ENCODE measurements at places on chromosomes 16 and 17.
A peak's percentile ranks its signal among the peaks of the same experiment; 100 is the strongest.

- no peak for DNase-seq
Measured at GRCh38 chr17:61250335-61250890, 149.2 kb upstream of the TBX2 start.

- DNase-seq = no peak
Measured at GRCh38 chr16:29906520-29907244, 6.4 kb downstream of the ASPHD1 start.

DNA sequence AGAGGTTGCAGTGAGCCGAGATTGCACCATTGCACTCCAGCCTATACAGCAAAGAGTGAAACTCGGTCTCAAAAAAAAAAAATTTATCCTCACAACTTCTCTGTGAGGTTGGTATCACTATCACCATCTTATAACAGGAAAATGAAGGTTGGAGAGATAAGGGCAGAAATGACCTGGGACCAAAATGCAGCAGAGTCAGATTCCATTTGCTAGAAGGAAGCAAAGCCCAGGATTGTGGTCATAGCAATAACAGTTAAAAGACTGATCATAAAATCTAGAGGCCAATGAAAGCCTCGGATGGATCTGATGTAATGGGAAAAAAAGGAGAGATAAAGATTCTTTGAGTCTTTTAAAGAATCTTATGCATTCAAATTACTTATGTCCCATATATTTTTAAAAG is 69.6 kb upstream of the TEKT1 start:
- no peak for DNase-seq

- DNase-seq = no peak
Measured at GRCh38 chr17:78915872-78916632, 9.1 kb downstream of the TIMP2 start.

- no peak for DNase-seq
Measured at GRCh38 chr17:6554871-6555330, 1.5 kb downstream of the PITPNM3 start.

DNA sequence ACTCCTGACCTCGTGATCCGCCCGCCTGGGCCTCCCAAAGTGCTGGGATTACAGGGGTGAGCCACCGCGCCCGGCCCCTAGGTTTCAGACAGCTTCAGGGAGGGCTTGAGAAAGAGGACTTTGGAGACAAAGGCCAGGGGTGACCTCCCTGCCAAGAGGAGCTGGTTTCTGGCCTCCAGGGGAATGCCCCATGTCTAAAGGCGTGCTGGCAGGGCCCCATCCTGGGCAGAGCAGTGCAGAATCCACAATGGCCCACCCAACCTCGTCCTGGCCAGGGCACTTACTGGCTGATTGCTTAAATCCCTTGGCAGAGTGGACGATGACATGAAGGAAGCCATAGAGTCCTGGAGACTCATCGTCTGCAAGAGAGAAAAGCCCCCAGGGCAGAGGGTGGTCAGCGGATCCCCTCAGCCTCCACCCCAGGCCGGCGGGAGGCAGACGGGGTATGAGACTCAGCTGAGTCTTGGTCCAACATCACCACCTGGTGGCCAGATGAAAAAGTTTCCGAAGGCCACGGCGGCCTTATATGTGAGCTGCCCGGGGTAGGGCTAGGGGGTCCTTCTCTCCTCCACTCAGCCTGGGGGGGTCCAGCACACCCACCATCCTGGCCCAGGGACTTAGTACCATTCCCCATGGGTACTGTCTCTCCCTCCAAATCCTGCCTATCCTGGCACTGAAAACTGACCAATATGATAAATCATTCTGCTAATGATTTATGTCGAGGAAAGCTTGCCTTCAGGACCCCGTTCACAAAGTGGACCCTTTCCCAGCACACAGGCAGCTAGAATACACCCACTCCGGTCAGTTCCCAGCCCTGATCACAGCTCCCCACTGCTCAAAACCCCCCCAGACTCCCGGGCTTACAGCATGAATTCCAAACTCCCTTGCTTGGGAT is 59.1 kb downstream of the TIMM22 start:
- DNase-seq = peak; percentile 28

DNA sequence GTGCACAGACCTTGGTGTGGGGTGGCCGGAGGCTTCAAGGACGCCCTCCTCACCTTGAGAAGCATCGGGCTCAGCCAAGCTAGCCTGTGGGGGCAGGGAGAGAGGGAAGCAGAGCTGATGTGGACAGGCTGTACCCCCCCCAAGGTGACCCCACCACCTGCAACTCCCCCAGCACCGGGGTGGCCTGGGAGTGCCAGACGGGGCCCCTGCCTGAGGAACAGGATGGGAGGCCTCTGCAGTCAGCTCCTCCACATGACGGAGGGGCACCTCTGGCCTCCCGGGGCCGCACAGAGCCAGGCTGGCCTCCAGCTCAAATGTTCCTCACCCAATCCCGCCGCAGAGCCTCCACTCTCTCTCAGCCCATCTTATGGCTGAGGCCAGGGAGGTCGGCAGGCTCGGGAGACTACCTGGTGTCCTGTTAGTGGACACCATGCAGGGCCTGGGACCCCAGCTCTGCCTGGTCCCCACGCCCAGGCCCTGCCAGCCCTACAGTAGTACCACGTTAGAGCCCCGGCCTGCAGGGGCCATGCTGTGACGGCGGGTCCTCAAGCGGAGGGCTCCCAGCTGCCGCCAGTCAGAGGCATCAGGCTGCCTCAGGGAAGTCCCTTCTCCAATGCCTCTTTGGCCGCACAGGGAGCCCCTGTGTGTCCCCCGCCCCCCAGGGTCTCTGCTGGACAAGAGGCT is 19.4 kb upstream of the SLC38A10 start:
- no peak for DNase-seq

GRCh38 chr17:3985846-3986245 is 21.6 kb upstream of the ATP2A3 start:
- DNase-seq = no peak

- DNase-seq = no peak
Measured at GRCh38 chr16:15593235-15593634, 49.7 kb downstream of the MARF1 start.

DNA sequence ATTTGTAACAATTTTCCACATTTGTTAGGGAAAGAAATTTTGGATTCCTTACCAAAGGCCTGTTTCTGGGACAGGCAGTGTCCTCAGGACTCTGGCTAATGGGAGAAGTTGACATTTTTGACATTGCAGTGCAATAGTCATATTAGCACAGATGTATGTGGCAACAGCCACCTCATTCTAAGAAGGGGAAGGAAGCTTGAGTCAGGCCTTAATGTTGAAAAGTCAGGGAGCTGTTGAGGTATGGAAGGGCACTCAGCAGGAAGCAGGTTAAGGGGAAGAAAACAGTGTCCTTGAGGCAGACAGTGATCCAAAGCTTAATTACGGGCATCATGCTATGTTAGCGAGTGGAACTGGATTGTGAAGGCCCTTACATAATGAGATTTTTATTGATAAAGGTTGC is 20.9 kb downstream of the AKTIP start:
- no peak for DNase-seq

- DNase-seq = no peak
Measured at GRCh38 chr17:65503557-65503956, 57.9 kb downstream of the AXIN2 start.

GRCh38 chr17:61507383-61508066 is 55.3 kb downstream of the TBX4 start:
- DNase-seq = no peak

DNA sequence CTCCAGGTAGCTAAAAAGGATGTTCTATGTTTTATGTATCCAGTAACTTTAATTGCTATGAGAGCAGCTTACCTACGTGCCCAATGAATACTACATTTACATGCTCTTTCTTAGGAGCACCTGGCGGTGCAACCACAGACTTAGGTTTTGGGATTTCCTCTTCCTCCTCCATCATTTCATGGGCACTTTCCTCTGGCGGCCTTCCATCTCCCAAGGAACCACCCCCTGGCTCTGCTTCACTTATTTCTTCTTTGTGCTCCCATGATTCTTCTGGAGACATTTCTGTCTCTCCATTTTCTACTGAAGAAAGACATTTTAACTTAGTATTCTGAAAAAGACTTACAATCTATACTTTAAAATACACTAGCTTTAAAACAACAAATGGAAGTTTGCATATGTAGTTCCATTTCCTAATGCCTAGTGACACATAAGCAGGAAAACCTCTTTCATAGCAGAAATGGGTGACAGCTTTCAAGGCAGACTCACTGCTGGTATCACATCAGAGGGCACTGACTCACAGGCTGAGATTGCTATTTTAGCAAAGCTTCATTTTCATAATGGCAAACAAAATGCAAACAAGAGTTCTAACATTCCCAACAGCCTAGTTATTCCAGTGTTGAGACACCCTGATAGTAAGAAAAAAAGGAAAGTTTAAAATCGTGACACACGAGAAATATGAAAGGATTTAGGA is 19.1 kb downstream of the GSPT1 start:
- no peak for DNase-seq

- no peak for DNase-seq
Measured at GRCh38 chr17:64938290-64938689, 19.0 kb upstream of the LRRC37A3 start.

- DNase-seq = no peak
Measured at GRCh38 chr17:4837471-4838308, 4.5 kb downstream of the MINK1 start.

DNA sequence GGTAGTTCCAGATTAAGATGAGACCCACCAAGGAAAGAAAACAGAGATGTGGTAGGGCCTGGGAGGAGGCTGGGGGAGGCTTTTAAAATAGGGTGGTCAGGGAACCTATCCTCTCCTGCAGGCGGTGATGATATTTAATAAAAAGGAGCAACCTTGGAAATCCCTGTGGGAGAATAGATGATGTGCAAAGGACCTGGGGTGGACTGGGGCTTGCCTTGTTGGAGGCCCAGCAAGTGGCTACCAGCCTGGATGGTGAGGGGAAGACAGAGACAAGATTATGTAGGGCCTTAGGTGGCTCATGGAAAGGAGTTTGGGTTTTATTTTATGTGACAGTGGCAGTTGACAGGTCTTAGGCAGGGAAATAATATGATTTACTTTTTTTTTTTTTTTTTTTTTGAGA is 1.8 kb downstream of the POLR3E start:
- no peak for DNase-seq

GRCh38 chr17:73508057-73508930 is 136.0 kb downstream of the SDK2 start:
- DNase-seq = no peak

GRCh38 chr16:14569213-14569612 is 60.8 kb downstream of the PARN start:
- no peak for DNase-seq

DNA sequence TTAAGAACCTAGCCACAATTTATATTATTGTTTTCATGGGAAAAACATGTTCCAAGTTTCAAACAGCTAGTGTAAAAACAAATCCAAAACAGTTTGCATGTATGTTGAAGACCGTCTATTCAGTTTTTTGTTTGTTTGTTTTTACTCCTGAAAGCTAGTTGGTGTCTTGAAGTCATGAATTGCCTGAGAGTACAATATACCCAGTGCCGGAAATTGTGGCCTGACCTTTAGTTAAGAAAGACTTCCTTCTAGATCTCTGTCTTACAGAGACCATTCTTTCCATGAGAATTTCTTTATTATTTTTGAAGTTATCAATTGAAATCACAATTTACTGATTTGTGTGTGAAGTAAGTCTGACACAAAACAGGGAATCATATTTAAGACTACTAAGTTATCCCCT is 474.8 kb downstream of the KCNJ2 start:
- DNase-seq = no peak

DNA sequence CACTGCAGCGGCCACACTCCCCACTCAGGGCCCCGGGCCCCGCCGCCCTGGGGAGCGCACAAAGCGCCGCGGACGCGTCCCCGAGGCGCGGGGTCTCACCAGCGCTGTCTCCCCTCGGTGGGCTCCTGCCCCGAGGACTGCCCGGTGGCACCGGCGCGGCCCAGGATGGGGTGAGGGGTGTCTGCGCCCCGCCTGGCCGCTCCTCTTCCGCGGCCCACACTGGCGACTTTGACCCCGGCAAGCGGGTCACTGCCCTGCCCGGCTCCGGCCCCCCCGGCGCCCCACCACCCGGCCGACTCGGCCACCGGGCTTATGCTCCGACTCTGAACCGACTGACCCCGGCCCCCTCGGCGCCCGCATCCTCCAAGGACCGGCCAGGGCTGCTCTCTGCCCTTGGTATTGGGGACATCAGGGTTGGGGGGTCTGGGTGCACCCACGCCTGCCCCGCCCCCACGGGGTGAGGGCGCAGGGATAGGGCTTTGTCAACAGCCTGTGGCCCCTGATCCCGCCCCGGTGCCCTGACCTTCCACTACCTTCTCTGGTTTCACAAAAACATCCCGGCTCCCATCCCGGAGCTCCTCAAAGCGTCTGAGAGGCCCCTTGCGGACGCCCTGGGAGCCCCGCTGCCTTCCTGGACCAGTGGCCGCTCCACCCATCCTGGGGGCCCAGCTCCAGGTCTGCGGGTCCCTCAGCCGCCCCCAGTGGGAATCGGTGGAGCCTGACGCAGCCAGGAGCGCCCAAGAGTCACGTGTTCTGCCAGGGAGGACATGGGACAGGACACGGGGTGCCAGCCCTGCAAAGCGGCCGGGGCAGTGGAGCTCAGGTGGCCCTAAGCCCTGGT is 829 bp downstream of the GCGR start:
- no peak for DNase-seq

DNA sequence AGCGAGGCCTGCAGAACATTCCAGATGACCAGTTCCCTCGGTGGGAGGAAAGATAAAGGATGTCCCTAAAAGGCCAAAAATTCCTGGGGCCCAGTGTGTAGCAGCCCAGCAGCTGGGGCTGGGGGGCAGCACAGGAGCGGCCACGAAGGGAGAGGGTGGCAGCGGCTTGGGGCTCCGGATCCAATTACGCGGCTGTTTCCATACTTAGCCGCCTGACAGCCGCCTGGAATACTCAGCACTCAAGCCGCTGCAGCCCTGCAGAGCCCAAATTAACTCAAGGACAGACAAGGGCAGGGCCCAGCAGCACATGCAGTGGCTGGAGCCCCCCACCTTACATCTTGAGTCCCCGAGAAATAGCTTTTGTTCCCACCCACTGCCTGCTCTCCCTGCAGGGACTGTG is 1.3 kb downstream of the SRL start:
- no peak for DNase-seq

DNA sequence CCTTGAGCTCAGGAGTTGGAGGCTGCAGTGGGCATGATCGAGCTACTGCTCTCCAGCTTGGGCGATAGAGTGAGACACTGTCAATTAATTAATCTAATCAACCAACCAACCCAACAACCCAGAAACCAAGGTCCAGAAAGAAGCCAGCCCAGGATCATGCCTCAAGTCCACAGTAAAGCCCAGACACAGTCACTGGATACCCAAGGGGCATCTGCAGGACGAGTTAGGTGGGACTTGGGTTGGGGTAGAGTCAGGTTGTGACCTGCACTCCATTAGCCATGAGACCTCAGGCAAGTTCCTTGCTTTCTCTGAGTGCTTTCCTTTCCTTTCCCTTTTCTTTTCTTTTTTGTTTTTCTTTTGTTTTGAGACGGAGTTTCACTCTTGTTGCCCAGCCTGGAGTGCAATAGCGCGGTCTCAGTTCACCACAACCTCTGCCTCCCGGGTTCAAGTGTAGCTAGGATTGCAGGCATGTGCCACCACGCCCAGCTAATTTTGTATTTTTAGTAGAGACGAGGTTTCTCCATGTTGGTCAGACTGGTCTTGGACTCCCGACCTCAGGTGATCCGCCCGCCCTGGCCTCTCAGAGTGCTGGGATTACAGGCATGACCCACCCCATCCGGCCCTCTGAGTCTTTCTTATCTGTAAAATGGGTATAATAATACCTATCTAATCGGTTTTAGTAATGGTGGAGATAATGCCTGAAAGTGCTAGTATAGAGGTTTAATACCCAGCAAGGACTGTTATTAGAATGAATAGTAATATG is 3.5 kb upstream of the HSD17B1 start:
- no peak for DNase-seq

GRCh38 chr16:79434771-79435170 is 165.8 kb downstream of the MAF start:
- DNase-seq = no peak

Measured in activated CD4-positive, alpha-beta T cell treated with anti-CD3 and anti-CD28 coated beads, Interleukin-2, amount 50 U/mL, for 24 hours (primary cell).